HCT116 (cell line): ENCODE measurements at places on chromosomes 6 and 20. TPM values are rescaled to one million over a fixed set of nuclear protein-coding genes. Genes with fewer than 3 reads are reported as not detected.

The KHDC1L gene
- 5.4 TPM for total RNA-seq

The CALHM6 gene
- total RNA-seq, result not detected

The SLC2A10 gene
- 0.05 TPM for total RNA-seq

The PSMF1 gene
- total RNA-seq, result 153 TPM

The DEFB110 gene
- not detected for total RNA-seq

The CCR6 gene
- not detected for total RNA-seq

The SLC12A5 gene
- 1.9 TPM for total RNA-seq

The IRF4 gene
- 1.2 TPM for total RNA-seq

The EPPIN gene
- not detected for total RNA-seq

The LZTS3 gene
- 5.2 TPM for total RNA-seq

The IYD gene
- not detected for total RNA-seq

The SAPCD1 gene
- total RNA-seq, result 18.2 TPM

The OR2J2 gene
- total RNA-seq, result not detected

The OTOR gene
- total RNA-seq, result not detected

The VWA7 gene
- total RNA-seq, result 14.6 TPM

The MYCT1 gene
- total RNA-seq, result not detected

The MROH8 gene
- total RNA-seq, result 0.79 TPM

The CGA gene
- total RNA-seq, result not detected
